ENCODE measurements at places on chromosomes 1 and 21. TPM values are rescaled to one million over a fixed set of nuclear protein-coding genes. Genes with fewer than 3 reads are reported as not detected.
A peak's percentile ranks its signal among the peaks of the same experiment; 100 is the strongest.

The RAB42 gene
- total RNA-seq = 1.6 TPM

The FAM131C gene
- total RNA-seq = not detected

The PTBP2 gene
- total RNA-seq = 66.0 TPM

The CYP4A22 gene
- not detected for total RNA-seq

GRCh38 chr1:234875328-234875952 is 253.2 kb downstream of the TOMM20 start:
- H3K27me3 ChIP-seq = no peaks in the 10 kb centered on the region
- no peak overlapping the region for H3K27ac ChIP-seq
- no peaks in the 10 kb centered on the region for H3K36me3 ChIP-seq
- no peaks in the 10 kb centered on the region for H3K4me1 ChIP-seq
- no peak for DNase-seq
- H3K4me3 ChIP-seq = no peak overlapping the region

DNA sequence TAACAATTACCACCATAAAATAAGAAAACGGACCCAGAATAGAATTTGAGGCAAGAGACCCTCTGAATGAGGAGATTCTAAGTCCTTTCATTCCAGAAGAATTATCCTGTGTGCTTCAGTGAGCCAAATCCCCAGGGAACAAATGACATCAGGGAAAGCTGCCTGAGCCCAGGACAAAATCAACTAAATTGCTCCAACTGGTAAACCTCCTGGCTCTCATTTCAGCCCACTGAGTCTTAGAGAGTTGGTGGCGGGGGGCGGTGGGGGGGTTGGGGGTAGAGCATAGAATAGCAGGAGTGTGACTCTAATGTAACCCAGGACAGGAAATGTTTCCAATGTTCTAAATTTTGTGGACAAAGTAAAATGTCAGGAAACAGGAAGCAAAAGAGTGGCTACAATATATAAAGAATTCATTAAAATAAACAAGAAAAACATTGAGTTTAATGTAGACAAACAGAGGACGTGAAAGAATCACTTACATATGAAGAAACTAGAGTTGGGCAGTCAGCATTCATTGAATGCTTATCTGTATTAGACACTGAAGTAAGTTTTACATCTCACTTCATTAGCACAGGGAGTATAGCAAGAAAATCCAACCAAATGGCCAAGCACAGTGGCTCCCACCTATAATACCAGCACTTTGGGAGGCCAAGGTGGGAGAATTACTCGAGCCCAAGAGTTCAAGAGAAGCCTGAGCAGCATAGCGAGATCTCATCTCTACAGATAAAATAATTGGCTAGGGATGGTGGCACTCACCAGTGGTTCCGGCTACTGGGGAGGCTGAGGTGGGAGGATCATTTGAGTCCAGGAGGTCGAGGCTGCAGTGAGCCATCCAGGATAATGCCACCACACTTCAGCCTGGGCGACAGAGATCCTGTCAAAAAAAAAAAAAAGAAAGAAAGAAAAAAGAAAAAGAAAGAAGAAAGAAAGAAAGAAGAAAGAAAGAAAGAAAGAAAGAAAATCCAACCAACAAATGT is 75.1 kb downstream of the DHRS3 start:
- H3K4me1 ChIP-seq = peaks cover 50% of the 10 kb centered on the region
- peak overlapping the region; percentile 90 for H3K27ac ChIP-seq
- H3K27me3 ChIP-seq = no peaks in the 10 kb centered on the region
- no peak for DNase-seq
- H3K36me3 ChIP-seq = no peaks in the 10 kb centered on the region

DNA sequence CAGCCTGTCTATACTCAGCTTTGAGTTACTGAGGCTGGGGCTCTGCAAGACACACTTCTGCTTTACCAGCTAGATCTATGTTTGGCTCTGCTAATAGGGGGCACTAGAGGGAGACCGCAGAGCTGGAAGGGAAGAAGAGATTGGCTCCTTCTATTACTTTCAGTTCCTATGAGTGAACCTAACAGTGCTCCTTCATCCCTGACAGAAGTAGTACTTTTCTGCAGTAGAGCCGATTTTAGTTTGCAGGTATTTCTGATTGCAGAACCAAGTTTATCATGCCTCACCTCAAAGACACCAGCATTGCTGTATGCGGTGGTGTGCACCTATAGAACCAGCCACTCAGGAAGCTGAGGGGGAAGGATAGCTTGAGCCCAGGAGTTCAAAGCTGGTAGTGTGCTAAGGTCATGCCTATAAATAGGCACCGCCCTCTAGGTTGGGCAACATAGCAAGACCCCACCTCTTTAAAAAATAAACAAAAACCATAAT is 5.7 kb upstream of the ZDHHC18 start:
- H3K36me3 ChIP-seq = no peaks in the 10 kb centered on the region
- H3K4me3 ChIP-seq = no peak overlapping the region

- no peak overlapping the region for H3K4me3 ChIP-seq
- peaks cover 18% of the 10 kb centered on the region for H3K4me1 ChIP-seq
- no peaks in the 10 kb centered on the region for H3K36me3 ChIP-seq
- no peak for DNase-seq
Observed at GRCh38 chr1:15577691-15578090, 7.2 kb downstream of the AGMAT start.

DNA sequence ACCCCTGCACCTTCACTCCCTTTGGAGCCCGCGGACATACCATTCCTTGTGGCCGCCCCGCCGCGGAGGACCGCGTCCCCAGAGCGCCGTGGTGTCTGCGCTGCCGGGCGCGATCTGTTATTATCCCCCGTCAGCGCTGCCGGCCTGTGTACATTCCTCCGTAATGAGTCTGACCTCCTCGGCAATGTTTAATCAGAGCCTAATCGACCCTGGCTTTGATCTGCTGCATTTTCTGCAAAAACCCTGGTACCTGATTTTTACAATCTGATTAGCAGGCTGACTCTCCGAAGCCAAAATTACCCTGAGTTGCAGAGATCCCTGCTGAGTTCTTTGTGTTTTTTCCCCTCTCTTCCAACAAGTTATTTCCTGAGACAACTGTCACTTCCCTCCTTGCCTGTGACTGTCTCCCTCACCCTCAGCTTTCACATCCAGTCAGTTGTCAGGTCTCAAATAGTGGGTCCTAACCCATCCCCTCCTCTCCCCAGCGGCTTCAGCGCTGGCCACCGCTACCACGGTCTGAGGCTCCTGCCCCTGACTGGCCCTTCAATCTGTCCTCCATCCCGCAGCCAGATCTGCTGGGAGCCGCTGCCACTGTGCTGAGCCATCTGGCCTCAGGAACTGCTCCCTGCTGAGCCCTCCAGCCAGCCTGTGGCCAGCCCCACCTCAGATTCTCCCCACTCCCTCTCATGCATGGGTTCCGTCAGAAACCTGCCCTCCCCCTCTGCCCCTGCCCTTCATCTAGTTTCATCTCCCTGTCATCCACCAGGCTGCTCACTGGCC is 53.5 kb downstream of the GLIS1 start:
- no peaks in the 10 kb centered on the region for H3K27me3 ChIP-seq
- no peaks in the 10 kb centered on the region for H3K4me1 ChIP-seq
- H3K27ac ChIP-seq = no peak overlapping the region
- H3K4me3 ChIP-seq = no peak overlapping the region
- no peaks in the 10 kb centered on the region for H3K36me3 ChIP-seq

DNA sequence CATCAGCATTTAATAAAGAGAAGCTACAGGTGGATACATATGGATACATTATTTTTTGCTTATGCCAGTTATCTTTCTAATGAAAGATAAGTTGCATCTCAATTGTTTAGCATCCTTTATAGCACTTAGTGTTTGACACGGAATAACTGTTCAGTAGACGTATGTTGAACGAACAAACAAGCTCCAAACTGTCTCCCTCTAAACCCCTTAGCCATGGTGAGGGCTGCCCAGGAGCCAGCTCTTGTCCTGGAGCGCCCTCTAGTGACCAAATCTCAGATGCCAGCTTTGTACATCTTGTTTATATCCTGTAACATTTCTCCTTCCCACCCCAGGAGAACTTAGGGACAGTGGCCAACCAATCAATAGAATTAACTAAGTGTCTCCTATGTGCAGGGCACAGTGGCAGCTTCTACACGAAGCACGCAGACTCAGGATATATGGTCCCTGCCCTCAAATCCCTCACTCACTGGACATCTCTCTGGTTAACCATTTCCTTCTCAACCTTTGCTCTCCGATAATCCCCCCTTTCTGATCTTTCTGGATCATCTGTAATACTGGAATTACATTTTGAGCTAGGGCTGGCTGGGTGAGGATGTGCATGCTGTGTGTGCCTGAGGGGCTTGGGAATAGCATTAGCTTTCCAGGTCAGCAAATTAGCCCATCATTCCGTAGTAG is 22.9 kb downstream of the KCNA10 start:
- no peaks in the 10 kb centered on the region for H3K27me3 ChIP-seq
- no peak overlapping the region for H3K27ac ChIP-seq
- no peak for DNase-seq
- no peaks in the 10 kb centered on the region for H3K4me1 ChIP-seq
- H3K4me3 ChIP-seq = no peak overlapping the region

GRCh38 chr1:44433209-44433608 is 28.2 kb downstream of the RNF220 start:
- H3K4me3 ChIP-seq = no peak overlapping the region
- no peaks in the 10 kb centered on the region for H3K27me3 ChIP-seq
- H3K4me1 ChIP-seq = no peaks in the 10 kb centered on the region
- no peak overlapping the region for H3K27ac ChIP-seq
- DNase-seq = no peak
- no peaks in the 10 kb centered on the region for H3K36me3 ChIP-seq

GRCh38 chr1:15148941-15149340 is 4.6 kb upstream of the TMEM51 start:
- no peak overlapping the region for H3K27ac ChIP-seq
- no peaks in the 10 kb centered on the region for H3K27me3 ChIP-seq
- H3K4me1 ChIP-seq = no peaks in the 10 kb centered on the region
- H3K4me3 ChIP-seq = no peak overlapping the region
- DNase-seq = no peak

DNA sequence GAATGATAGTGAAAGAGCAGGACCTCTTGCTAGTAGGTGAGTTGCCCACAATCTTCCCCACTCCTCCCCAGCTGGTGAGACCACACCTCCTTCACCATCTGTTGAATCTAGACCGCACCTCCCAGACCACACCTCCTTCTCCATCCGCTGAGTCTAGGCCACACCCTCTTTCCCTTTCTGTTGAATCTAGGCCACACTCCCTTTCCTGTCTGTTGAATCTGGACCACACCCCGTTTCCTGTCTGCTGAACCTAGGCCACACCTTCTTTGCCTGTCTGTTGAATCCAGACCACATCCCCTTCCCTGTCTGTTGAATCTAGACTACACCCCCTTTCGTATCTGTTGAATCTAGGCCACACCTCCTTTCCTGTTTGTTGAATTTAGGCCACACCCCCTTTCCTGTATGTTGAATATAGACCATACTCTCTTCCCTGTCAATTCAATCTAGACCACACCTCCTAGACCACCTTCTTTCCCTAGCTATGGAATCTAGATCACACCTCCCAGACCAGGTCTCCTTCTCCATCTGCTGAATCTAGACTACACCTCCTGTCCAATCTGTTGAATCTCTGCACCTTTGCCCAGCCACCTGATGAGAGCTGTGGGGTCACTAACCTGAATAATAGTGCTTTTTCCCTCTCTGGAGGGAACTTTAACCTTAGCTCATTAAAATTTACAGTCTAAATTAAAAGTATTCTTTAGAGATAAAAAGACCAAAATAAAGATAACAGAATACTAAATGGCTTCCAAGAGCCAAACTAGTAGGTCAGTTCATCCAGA is 116.3 kb downstream of the DAB1 start:
- H3K4me3 ChIP-seq = no peak overlapping the region
- H3K4me1 ChIP-seq = no peaks in the 10 kb centered on the region
- no peaks in the 10 kb centered on the region for H3K36me3 ChIP-seq

GRCh38 chr1:184479435-184480167 is 92.8 kb downstream of the C1orf21 start:
- H3K27me3 ChIP-seq = no peaks in the 10 kb centered on the region
- H3K4me1 ChIP-seq = peaks cover 14% of the 10 kb centered on the region
- H3K4me3 ChIP-seq = no peak overlapping the region
- H3K36me3 ChIP-seq = no peaks in the 10 kb centered on the region
- no peak overlapping the region for H3K27ac ChIP-seq

DNA sequence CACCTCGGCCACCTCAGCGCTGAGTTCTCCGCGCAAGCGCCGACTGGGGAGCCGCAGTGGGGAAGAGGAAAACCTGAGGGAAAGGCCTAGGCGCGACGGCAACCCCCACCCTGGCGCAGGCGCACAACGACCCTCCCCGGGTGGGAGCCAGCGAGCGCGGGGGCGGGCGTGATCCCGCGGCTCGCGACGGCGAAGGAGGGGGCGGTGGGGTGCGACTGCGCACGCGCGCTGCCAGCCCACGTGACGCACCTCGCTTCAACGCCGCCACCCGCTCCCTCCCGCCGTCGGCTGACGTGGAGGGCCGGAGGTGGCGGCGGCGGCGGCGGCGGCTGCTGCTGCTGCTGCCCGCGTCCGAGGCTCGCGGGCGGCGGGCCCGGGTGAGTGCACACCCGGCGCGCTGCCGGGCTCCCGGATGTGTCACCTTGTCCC is at the start of the genes PIGP and TTC3:
PIGP (minus strand) TSS at position 84 of the 429 bp plus-strand sequence. CDS start 556 bp downstream, outside the sequence.
TTC3 (plus strand) TSS at position 267 of the 429 bp plus-strand sequence. CDS start 14,004 bp downstream, outside the sequence.
- H3K27me3 ChIP-seq = no peaks in the 10 kb centered on the region

DNA sequence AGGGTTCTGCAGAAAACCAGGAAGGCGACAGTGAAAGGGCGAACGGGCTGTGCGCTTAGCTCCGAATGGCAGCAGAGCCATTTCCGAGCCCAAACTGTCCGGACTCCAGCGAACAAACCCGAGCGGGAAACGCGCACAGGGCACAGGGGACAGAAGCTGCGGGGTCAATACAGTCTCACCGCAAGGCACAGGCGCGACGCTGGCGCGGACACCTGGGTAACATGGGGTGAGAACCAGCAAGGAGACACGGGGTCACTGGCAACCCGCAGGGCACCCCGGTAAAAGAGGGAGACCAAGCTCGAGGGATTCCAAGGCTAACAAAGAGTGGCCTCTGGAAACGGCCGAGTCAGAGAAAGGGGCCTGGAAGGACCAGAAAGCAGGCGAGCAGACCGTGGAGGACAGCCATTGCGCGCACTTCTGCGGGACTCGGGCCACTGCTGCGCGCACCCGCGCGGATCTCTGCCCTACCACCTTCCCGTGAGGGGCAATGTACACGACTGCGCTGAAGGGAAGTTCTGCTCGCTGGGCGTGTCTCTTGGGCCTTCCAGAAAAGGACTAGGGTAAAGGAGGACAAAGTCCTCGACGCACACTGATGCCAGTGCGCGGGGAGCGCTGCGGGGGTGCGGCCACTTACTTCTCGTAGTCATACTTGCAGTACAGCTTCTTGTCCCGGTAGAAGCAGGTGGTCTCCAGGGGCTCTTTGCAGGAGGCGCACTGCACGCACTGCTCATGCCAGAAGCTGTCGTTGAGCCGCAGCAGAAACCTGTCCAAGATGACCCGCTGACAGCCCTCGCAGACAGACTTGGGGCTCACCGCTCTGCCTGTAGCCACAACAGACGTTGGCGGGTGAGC is 3.8 kb downstream of the LMX1A start:
- H3K36me3 ChIP-seq = no peaks in the 10 kb centered on the region
- H3K27me3 ChIP-seq = peaks cover 22% of the 10 kb centered on the region
- no peak for DNase-seq
- H3K27ac ChIP-seq = no peak overlapping the region

Measured in thoracic aorta (tissue), 2 donors.